ENCODE measurements at places on chromosomes 13 and 19. TPM values are rescaled to one million over a fixed set of nuclear protein-coding genes. Genes with fewer than 3 reads are reported as not detected.

Gene NLRP7
- not detected for total RNA-seq

Gene F7
- not detected for total RNA-seq

Gene RFPL4AL1
- not detected for total RNA-seq

Gene ATP13A1
- 89.2 TPM for total RNA-seq

Gene ZNF571
- 0.47 TPM for total RNA-seq

Gene HMG20B
- total RNA-seq = 59.3 TPM

Gene SIGLEC14
- total RNA-seq = not detected

Gene LYPD5
- 0.42 TPM for total RNA-seq

Gene CLPTM1
- total RNA-seq = 76.6 TPM

Gene TNFSF11
- 2.4 TPM for total RNA-seq

Gene CYP4F22
- total RNA-seq = 0.12 TPM

Gene FBN3
- total RNA-seq = not detected

Gene GPI
- 598 TPM for total RNA-seq

Gene TLE6
- total RNA-seq = 1.1 TPM

Gene ZNF132
- 3.8 TPM for total RNA-seq

Gene SPRED3
- 3.0 TPM for total RNA-seq

Gene PPP1R15A
- total RNA-seq = 40.5 TPM

Gene CGB1
- not detected for total RNA-seq

Measured in activated CD4-positive, alpha-beta T cell treated with anti-CD3 and anti-CD28 coated beads, Interleukin-2, amount 10 ng/mL, durations not matched to agents 24 days and 14 days (primary cell).